NCI-H748 treated with DMSO at 0.1 percent for 48 hours (cell line): ENCODE measurements at places on chromosomes 1 and 21.

- DNase-seq: no peak
Observed at GRCh38 chr1:172238965-172239364, 181.5 kb upstream of the C1orf105 start.

DNA sequence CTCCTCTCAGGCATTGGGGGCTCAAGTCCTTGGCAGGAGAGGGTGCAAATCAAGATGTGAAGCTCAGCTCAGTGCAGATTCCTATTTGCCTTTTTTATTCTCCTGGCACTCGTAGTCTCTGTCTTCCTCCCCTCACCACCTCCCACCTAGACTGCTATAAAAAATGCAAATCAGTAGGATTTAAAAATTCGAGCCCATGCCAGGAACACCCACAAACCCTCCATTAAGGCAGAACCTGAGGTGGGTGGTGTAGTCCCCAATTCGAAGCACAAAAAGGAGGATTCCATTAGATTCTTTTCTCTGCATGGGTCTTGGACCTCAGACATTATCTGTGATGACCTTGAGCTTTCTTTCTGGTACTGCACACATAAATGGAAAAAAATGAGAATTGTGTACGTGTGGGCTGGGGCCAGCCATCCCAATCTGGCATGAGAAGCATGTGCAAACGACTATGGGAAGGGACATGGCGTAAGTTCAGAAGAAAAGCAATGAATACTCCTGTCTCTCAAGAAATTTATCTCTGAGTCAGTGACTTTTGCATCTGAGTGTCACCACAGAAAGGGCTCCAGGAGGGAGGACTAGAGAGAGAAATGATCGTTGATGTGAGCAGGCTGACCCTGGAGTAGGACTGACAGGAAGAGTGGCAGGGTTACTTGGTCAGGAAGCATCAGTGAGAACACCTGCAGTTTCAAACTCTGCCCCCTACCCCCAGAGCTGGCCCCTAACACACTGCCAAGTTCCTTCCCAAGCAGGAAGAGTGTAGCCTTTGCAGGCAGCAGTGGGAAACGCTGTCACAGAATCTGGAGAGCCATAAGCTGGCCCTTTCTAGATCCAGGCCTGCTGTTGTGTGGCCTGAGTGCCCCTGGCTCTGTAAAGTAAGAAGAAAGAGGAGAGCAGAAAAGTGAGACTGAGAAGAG is 1.7 kb downstream of the INKA2 start:
- DNase-seq: no peak

- DNase-seq: no peak
Observed at GRCh38 chr21:38311765-38312164, 55.0 kb downstream of the KCNJ15 start.

GRCh38 chr1:147463022-147463421 is 78.3 kb upstream of the BCL9 start:
- DNase-seq: no peak

DNA sequence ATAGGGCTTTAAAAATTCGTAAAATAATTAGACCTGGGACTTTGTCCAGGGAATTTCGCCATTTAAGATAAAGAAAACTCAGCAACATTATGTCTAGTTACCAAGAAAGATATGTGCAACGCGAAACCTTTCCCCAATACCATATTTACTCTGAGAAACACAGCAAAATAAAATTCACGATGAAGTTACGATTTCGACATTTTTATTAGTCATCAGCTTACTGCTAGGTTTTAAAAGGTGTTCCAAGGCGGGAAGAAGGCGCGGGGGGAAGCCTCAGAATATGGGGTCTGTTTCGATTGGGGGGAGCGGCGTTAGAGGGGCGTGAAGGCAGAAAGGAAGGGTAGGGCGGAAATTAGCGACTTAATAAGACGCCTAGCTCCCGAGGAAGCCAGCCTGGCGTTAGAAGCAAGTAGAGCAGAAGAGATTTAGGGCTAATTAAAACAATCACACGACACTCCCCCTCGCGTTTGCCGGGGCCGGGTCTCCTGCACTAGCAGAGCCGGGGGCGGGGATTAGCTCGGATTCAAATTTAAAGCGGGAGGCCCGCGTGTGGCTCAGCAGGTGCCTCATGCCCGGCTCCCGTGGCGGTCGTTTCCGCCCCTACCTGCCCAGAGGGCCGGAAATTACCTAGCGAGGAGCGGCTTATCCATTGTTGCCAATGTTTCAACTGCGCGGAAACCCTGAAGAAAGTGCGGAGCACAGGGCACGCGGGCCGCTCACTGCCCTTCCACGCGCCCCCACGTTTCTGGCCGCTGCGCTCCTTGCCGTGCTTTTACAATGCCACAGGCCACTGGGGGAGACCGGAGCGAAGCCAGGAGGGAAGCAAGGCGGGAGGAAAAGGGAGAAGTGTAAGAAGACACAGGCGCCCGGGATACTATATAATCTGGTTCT is 795 bp upstream of the POU2F1 start:
- peak; percentile 95 for DNase-seq
